ENCODE measurements at places on chromosomes 2 and 18. TPM values are rescaled to one million over a fixed set of nuclear protein-coding genes. Genes with fewer than 3 reads are reported as not detected.

MRO gene
- 0.23 TPM for total RNA-seq

TRIB2 gene
- 73.6 TPM for total RNA-seq

MRPL33 gene
- 67.0 TPM for total RNA-seq

PHOSPHO2 gene
- total RNA-seq, result 8.6 TPM

- DNase-seq, result no peak
These were observed 103.6 kb downstream of the CDK15 start for GRCh38 chr2:201909961-201910361.

DNA sequence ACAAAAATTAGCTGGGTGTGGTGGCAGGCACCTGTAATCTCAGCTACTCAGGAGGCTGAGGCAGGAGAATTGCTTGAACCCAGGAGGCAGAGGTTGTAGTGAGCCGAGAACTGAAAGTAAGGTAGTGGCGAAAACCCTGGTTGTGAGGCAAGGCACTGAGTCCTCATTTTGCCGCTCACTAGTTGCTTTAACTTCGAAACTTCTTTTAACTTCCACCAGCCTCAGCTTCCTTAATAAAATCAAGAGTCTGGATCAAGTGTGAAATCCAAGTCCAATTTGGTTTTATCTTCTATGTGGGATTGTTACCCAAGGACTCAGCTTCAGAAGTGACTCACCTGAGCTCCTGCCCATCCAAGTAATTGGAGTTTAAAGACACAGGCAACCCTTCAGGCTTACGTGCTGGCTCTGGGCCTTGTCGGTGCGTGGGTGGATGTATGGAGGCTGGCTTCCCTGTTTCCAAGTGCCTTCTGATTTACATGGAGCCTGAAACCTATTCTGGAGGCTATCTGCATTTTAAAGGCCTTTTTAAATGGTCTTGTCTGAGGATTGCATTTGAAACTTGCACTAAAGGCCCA lies 374.2 kb upstream of the ID2 start:
- no peak for DNase-seq

DNA sequence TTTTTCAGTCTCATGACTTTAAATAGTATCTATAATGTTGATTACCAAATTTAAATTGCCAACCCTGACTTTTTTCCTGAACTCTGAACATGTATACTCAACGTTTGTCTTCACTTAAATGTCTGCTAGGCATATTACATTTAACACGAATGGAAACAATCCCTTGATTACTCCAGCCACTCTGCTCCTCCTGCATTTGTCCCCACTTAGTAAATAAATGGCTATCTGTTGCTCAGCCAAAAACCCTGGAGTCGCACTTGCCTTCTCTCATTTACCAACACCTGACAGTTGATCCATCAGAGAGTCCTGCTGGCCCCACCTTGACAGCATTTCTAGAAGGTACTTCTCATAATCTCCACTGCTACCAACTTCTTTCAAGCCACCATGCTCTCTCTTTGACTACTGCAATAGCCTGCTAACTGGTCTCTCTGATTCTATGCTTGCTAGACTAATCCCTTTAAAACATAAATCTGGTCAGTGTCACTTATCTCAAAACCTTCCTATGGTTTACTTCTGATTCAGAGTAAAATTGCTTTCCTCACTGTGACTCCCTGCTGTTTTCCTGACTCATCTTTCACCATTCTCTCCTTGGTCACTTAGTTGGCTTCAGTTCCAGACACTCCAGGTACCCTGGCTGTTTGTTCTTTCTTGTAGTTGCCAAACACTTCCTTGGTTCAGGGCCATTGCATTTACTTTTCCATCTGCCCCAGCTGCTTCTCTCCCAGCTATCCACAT lies 31.9 kb downstream of the SPAG16 start:
- DNase-seq, result no peak

DNA sequence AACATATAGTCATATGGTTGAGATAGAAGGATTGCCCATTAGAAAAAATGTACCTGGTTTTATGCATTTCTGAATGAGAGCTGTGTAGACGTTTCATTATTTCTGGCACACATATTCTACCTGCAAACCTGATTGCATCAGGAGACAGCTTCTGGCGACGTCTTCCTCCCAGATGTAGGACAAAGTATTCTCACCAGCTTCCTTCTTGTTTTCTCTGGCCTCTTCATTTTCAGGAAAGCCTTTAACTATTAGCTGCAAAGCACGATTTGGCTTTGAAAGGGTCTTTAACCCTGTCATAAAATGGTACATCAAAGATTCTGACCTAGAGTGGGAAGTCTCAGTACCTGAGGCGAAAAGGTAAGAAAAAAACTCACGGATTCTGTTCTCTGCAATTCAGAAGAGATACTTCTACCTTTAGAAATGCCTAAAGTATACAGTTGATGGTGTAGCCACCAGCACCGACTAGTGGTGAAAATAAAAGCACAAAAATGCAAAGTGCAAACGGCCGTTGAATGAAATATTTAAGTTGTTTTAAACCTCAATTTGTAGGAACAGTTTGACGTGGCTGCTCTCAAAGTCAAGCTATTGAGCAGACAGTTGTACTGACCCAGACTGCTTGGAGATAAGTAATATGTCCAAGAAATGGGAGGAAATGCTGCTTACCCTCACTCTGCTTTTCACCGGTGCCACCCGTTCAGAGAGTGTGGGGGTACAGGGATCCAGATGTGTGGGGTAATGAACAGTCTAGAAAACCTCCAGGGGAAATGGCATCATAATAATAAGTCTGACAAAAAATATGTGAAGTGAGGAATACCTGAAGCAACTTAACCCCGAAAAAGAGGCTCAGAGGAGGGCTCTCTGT lies 20.2 kb downstream of the IL18RAP start:
- DNase-seq, result peak; percentile 13

Measured in neural crest cell (in vitro differentiated cells).